HL-60 (cell line): ENCODE measurements at places on chromosomes 1 and 21.

- no peak for DNase-seq
These were observed 12.9 kb upstream of the LELP1 start for GRCh38 chr1:153190373-153190772.

DNA sequence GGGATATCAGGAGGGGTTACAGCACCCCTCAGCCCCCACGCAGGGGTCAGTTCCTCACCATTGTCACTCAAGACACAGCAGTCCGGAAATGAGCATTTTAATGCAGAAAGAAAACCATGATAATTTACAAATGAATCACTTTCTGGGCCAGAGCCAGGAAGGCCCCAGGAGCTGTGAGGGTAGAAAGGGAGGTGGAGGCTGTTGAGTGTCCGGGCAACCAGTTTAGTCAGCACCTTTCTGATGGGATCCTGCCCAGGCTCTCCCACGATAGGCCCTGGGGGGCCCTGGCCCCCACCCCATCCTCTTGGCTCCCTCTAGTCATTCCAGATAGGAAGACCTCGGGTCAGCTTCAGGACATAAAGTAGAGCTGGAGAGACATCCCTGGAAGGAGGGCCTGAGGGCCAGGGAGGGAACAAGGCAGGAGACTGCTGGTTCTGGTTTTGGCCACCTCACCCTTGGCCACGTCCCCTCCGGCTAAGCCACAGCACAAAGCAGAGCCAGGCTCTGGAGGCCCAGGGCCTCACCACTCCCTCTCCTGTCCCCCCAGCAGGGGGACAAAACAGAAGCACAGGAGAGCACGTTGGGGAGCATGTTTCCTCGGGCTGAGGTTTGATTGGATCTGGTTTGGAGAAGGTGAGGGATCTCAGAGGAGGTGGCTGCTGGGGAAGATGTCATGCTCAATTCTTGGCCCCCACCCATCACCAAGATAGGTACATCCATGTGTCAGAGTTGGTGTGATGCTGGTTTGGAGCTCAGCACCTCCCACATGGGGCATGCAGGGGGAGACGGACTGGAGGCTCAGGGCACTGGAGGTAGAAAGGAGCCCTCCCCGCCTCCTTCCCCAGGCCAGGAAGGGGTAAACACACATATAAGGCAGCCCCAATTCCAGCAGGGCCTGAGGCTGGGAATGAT is 20.6 kb downstream of the ETNK2 start:
- DNase-seq, result no peak

- DNase-seq, result peak; percentile 83
These were observed 6.6 kb downstream of the ADORA1 start for GRCh38 chr1:203133970-203134725.

GRCh38 chr1:15408890-15409387 is 749 bp upstream of the EFHD2 start:
- DNase-seq, result no peak

DNA sequence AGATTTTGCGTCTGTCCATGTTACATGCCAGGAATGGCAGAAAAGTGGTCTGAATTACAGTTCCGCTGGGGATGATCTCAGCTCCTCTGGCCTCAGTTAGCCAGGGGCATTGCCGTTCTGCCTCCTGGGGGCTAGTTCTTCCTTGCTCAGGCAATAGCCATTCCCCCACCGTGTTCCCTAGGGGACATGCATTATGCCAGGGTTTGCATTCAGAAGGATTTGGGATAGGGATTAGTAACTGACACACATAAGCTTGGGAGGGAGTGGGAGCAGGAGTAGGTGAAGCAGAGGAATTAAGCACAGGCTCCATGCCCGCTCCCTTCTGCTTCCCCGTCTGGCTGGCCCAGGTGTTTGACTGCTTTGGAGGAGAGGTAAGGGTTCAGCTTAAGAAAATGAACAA is 12.7 kb downstream of the LRRC71 start:
- DNase-seq, result no peak

DNA sequence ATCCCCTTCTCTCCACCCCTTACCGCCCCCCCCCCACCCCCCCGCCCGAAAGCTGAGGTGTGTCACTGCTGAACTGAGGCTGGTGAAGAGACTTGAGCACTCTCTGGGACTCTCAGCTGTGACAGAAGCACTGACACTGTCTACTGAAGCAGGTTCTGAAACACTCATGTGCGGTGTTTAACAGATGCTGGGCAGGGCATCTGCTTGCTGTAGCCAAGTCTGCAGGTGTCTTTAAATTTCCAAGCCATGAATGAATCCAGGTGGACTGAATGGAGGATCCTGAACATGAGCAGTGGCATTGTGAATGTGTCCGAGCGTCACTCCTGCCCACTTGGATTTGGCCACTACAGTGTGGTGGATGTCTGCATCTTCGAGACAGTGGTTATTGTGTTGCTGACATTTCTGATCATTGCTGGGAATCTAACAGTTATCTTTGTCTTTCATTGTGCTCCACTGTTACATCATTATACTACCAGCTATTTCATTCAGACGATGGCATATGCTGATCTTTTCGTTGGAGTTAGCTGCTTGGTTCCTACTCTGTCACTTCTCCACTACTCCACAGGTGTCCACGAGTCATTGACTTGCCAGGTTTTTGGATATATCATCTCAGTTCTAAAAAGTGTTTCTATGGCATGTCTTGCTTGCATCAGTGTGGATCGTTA is at the start of gene GPR52:
Gene GPR52, plus strand, starts transcription at position 99 of the 665 bp plus-strand sequence. Its CDS starts 148 bp downstream, at position 247.
- no peak for DNase-seq

- DNase-seq, result no peak
These were observed 835 bp downstream of the UHMK1 start for GRCh38 chr1:162498496-162498810.

DNA sequence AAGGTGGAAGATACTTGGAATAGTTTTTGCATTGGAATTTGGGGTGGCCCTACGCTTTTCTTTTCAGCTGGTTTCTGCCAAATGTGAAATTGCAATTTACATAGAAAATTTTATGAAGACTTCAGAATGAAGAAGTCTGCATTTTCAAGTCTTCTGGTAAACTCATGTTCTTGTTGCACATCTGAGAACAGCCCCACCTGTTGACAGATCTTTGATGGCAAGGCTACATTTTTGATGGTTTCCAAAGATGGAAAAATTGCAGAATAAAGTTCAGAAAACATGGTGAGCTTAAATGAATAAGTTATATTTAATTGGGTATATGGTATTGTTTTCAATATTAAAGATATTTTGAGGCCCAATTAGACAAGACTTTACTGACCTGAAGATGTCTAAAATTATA is 25.4 kb downstream of the OLFM3 start:
- DNase-seq, result no peak

GRCh38 chr1:182340233-182341058 is 51.1 kb downstream of the GLUL start:
- DNase-seq, result no peak

GRCh38 chr21:44050276-44050675 is 38.2 kb downstream of the TRAPPC10 start:
- DNase-seq, result no peak

DNA sequence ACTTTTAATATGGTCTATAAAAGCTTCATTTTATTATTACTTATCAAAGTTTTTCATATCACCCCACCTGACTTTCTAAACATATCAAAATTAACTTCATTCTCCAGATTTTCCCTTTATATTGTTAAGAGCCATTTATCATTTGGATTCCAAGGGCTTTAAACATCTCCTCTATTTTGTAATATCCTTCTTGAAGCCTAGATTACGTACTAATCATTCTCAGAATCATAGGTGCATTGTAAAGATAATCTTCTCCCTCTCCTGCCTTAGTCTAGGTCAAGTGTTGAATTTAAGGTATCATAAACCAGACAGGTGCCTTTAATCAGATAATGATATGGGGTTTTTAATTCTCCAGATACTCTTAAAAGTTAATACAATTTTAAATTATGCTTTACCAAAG is 128.3 kb downstream of the LRRC40 start:
- no peak for DNase-seq

GRCh38 chr1:171110621-171111326 is 20.1 kb downstream of the FMO3 start:
- no peak for DNase-seq

DNA sequence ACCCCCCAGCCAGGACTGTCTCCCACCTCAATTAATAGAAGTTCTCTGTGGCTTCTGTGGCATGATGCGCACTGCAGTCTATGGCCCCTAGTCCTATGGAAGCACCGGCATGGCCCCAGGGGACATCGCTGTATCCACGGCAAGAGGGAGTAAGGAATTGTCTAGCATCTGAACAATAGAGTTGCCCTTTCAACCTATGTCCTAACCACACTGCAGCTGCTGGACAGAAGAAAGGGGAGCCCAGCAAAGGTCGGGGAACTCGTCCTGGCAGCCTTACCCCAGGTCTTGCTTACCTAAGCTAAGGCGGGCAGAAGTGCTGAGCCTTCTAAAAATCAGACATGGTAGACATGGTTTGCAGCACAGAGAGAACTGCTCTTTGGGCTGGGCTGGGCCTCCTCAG is 103.3 kb upstream of the EDN2 start:
- no peak for DNase-seq

DNA sequence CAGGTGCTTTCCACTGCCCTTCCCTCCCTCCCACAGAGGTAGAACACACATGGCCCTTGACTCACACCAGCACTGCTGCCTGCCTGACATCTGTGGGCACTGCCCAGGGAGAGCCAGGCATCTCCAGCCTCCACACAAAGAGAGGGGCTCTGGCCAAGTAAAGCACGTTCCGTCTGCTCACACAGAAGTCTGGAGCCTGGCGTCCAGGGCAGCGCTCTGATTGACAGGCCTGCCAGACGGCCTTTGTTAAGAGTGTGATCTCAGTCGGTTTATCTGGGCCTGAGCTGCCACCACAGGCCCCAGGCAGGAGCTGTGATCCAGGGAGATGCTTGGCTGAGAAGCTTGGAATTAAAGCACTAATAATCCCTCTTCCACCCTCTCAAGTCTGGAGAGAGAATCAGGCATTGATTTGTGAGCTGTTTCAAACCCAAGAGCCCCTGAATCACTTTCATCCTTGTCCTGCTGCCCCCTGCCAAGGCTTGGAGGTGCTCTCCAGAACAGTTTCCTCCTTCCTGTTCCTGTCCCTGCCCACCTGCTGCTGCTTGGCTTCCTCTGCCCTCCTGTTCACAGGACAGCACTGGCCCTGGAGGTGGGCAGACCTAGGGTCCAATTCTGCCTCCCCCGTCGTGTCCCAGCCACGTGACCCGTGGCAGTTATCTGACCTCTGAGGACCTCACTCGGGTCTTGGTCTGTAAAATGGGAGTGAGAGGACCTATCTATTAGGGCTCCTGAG is 3.7 kb downstream of the DMRTB1 start:
- no peak for DNase-seq

GRCh38 chr1:182679684-182680083 is 4.7 kb downstream of the RGS8 start:
- no peak for DNase-seq

- DNase-seq, result no peak
These were observed 15.1 kb downstream of the ELK4 start for GRCh38 chr1:205616563-205617293.

GRCh38 chr1:154318386-154318785 is 2.5 kb upstream of the AQP10 start:
- DNase-seq, result no peak

DNA sequence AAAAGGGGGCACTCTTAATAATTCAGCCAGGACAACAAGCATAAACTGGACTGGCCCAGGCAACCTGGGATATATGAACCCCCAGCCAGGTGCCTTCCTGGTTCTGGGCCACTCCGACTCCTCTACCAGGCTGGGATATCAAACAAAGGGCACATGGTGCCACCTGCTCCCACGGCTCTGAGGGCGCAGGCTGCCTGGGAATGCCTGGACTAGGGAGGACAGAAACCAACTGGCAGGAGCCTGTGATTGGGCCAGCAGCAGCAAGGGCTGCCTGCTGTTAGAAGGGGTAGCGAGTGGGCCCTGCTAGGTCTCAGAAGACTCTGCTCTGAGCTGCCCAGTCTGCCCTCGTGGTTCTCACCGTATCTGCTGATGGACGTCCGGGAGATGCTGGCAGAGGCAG is 123.2 kb upstream of the CD34 start:
- DNase-seq, result no peak

- no peak for DNase-seq
These were observed 41.5 kb downstream of the LRRC53 start for GRCh38 chr1:74470936-74471335.
